ENCODE measurements at places on chromosomes 1 and 21.

DNA sequence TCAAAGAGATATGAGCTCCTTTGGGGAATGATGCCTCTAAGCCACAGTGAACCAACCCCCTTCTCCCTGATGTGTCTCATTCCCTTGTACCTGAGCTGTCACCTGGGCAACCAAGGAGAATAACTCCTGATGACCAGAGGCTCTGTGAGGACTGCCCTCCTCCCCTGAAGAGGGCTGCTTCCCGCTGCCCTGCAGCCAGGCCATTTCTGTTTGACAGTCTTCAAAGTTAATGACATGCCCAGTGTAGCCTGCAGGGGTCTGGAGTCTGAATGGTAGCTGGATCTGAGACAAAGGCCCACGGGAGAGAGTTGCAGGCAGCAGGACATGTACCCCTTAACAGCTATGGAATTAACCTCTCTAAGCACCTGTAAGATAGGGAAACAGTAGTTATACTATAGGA, 3.4 kb upstream of the SLFNL1 start:
- no peak for DNase-seq

DNA sequence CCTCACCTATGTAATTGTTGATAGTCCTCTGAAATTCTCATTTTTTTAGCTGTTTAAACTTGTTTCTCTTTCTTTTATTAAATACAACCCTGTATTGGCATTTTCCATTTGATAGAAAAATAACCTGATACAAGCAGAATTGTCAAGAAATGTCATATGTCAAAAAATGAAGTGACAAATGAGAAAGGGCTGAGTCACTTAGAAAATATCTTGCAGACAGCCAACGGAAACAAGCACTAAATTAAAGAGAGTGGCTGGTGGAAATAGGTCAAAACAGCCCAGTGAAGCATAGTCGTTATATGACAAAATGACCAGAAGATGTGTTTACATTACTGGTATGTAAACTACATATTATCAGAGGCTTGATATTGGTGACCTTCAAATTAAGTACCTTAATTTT, 484.4 kb downstream of the PLA2G4A start:
- no peak for DNase-seq

DNA sequence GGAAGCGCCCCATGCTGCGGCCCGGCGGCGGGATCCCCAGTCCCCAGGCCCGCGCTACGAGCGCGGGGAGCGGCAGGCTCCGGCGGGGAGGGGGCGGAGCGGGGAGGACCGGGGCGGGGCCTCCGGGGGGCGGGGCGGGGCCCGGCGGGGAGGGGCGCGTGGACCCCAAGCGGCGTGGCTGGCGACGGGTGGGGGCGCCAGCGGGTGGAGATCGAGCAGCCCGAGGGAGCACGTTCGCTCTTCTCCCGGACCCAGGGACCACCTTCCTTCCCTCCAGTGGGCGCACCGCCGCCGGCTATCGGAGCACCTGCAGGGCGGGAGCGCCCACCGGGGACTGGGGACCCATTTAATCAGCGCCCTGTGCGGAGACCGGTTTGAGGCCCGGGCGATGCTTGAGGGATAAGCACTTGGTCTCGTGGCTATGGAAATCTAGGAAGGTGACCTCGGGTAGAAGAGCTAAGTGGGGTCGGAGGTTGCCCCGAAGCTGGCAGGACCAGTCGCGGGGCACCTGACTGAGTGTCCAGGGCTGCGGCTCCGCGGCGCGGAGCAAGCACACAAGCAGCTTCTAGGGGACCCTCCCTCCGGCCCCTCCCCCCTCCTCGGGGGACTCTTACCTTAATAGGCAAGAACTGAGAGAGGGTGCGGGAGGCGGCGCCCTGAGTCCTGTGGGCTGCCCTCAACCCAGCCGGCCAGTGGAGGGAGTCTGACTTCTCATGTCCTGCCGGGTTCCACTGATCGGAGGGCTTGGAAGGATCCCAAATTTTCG, at the start of gene TSPAN2:
Gene TSPAN2, minus strand, starts transcription at position 84 of the 766 bp plus-strand sequence. Its CDS starts 71 bp downstream, at position 13.
- DNase-seq = peak; percentile 65

- DNase-seq = no peak
Observed at GRCh38 chr1:147735423-147735822, 25.0 kb downstream of the GJA5 start.

DNA sequence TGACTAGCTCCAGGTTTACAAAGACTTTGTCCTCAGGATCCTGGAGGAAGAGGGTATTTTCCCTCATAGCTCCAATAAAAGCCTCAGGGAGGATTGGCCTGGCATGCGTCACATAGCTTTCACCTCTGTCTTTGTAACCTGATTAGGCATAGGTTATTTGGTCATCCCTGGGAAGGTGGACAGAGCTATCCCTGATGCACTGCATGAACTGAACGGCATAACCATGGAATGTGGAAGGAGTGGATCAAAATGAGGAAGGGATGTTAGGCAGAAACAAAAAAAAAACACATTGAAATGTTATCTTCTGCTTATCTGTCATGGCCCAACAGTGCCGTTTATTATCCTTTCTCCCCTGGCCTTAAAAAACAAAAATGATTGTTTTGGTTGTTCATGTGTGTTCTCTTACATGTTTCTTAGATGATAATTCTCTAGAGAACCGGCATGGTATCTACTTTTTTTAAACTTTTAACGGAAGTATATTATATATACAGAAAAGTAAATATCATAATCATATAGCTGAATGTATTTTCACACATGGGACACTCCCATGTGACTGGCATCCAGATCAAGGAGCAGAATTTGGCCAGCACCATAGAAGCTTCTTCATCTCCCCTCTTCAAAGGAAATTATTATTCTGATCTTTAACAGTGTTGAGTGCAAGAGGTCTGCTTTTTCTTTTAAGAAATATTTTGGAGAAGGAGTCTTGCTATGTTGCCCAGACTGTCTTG, 85.3 kb downstream of the RPS6KC1 start:
- no peak for DNase-seq

- DNase-seq = no peak
Observed at GRCh38 chr1:116320874-116321273, 52.2 kb upstream of the ATP1A1 start.

DNA sequence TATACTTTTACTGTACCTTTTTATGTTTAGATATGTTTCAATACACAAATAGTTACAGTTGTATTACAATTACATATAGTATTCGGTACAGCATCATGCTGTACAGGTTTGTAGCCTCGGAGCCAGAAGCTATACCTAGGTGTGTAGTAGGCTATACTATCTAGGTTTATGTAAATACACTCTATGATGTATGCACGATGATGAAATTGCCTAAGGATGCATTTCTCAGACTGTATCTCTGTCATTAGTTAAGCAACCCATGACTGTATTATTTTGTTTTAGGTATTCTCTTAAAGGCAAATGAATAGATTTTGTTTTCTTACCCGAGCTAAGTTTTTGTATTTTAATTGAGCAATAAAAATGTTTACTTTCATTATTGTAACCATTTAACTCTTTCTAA, 56.4 kb downstream of the SPATA17 start:
- DNase-seq = no peak

DNA sequence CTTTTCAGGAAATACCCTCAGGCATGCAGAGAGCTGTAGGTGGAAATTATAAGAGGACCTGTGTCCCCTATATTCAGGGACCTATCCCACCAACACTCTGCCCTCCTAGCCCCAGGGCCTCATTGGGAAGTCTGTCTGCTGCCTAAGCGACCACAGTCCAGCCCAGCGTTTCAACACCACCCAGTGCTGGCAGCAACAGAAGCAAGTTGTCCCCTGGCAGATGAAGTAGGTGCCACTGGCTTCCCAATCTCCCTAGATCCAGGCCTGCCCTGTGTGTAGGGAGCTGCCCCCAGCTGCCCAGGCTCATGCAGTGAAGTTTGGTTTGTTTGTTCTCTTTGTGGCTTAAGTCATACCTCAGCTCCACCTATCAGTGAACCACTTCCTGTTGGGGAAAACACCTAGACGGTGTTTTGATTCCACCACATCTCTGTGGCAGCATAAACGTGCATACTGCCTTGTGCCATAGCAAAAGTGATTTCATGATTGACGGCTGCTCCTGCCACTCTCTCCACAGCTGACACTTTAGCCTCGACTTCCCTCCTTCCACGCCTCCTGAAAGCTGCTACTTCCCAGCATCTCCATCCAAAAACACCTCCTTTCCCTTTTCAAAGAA, 8.1 kb upstream of the LEFTY1 start:
- DNase-seq = no peak

DNA sequence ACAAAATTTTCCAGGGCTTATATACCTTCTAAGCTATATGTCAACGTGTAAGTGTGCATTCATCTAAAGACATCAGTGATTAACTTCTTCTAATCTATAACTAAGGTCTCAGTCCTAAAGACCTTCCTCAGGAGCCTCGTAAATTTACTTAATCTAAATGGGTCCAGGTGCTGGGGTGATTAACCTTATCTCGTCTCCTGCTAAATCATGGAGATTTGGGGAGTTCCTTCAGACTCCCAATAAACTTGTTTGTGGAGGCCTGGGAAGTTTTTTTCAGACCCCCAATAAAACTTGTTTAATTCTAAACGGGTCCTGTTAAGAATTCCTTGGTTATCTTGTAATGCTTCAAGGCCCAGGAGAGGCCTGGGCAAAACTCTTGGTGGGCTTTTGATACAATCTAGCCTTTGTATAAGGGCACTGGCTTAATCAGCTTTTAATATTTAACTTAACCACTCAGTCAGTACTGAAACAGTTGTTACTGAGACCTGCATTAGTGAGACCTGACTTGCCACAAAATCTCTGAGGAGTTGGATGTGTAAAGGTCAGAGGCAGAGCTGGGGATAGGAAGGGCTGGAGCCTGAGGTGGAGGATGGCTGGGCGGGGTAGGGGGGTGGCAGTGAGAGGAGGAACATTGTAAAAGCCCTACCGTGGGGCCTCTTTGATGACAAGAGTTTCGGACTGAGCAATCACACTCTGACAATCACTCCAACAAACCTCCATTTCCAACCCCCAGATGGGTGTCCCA, 6.2 kb upstream of the HMGCS2 start:
- DNase-seq = no peak

- peak; percentile 85 for DNase-seq
Observed at GRCh38 chr21:43025636-43026180, 49.9 kb downstream of the CBS start.

DNA sequence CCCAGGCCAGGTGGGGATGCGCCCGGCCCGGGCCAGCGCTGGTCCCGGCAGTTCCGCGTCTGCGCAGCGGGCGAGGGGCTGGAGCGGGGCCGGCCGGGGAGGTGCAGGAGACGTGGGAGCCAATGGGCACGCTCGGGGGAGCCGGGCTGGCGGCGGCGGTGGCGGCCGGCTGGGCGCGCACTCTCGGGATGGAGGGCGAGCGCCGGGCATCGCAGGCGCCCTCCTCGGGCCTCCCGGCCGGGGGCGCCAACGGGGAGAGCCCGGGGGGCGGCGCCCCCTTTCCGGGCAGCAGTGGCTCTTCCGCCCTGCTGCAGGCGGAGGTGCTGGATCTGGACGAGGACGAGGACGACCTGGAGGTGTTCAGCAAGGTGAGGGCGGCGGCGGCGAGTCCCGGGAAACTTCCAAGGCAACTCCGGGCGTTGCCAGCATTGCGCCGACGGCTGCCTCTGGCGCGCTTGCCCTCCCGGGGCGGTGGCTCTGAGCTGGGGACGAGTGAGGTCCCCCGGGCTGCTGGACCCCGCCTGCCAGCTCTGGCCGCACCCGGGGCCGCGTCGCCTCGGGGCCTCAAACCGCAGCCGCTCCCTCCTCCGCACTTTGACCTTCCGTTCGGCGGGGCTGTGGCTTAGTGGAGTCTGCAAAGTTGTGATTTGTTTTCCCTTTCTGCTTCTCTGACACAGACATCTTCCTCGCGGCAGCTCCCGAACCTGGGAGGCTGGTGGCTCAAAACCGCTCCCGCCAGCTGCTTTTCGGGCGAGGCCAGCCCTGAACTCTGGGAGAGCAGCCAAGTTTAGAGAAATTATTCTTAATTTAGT, at the start of gene SNX7:
Gene SNX7, plus strand, starts transcription at position 178 of the 812 bp plus-strand sequence. Its CDS starts 11 bp downstream, at position 189.
- DNase-seq = peak; percentile 82

- DNase-seq = no peak
Observed at GRCh38 chr1:175792136-175792535, 48.7 kb upstream of the TNR start.

- peak; percentile 65 for DNase-seq
Observed at GRCh38 chr1:193185901-193186731, at the start of gene B3GALT2. B3GALT2 (minus strand) TSS chr1:193186613; CDS start chr1:193181562, 5,051 bp downstream.

GRCh38 chr1:116990612-116991151, 10.9 kb upstream of the CD101 start:
- DNase-seq = peak; percentile 87

GRCh38 chr1:182869241-182869666, 30.1 kb downstream of the DHX9 start:
- no peak for DNase-seq

DNA sequence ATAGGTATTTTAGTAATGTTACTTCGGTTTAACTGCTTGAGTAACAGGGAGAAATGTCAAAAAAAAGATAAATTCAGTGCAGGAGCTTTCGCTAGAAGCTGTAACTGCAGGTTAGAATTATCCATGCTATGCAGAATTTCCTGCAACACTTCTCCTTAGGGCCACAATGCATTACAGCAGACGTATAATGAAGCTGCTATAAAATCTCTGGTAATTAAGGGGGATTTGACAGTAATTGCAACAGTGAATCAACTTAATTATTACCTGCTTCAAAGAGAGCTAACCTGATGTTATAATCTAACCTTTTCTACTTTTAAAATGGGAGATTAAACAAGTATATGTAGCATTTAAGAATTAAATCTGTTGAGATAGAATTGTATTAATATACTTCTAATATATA, 92.6 kb downstream of the ATG4C start:
- no peak for DNase-seq

DNA sequence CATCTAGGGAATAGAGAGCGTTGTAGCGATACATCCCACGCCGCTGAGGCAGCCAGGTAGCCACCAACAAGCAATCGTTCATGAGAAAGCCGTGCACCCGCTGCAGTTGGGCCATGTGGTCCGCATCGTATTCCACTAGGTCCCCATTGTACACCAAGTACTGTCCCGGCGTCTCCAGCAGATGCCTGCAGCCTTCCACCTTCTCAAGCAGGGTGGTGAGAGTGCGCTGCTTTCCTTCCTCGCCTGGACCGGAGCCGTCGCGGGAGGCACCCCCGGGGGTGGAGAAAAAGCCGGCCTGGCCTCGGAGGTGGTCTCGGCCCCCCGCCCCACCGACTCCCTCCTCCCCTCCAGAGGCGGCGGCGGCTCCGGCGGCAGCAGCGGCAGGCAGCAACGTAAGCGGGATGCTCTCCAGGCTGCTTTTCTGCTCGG, 595 bp downstream of the EXOC8 start:
- DNase-seq = peak; percentile 8

Data from fibroblast of skin of back (primary cell).